ENCODE measurements at places on chromosomes 7 and 10. TPM values are rescaled to one million over a fixed set of nuclear protein-coding genes. Genes with fewer than 3 reads are reported as not detected.

Gene HTRA1
- 109 TPM for total RNA-seq

- no peaks in the 10 kb centered on the region for H3K27me3 ChIP-seq
- DNase-seq = no peak
- H3K4me1 ChIP-seq = no peaks in the 10 kb centered on the region
- H3K4me3 ChIP-seq = no peak overlapping the region
- no peak overlapping the region for H3K27ac ChIP-seq
Observed at GRCh38 chr10:113168584-113168983, 218.5 kb downstream of the TCF7L2 start.

DNA sequence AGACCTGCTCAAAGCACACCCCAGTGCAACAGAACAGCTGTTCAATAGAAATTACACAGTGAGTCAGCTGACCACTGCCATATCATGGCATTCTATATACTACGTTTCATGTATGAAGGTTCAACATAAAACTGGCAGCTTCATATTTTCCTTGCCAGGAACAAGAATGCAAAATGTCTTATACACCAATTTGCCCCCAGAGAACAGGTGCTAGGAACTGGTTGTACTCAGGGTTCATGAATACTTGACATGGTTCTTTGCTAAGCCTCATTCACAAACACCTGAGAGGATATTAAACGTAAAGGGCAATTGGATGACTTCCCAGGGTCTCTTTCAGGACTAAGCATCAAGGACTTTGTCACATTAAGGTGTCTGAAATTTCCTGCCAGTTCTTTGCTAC is 6.9 kb downstream of the MYOF start:
- H3K27ac ChIP-seq = no peak overlapping the region
- peaks cover 10% of the 10 kb centered on the region for H3K36me3 ChIP-seq
- peaks cover 54% of the 10 kb centered on the region for H3K4me1 ChIP-seq

Gene HOXA2
- total RNA-seq = 1.0 TPM

Gene HOXA4
- 0.51 TPM for total RNA-seq

DNA sequence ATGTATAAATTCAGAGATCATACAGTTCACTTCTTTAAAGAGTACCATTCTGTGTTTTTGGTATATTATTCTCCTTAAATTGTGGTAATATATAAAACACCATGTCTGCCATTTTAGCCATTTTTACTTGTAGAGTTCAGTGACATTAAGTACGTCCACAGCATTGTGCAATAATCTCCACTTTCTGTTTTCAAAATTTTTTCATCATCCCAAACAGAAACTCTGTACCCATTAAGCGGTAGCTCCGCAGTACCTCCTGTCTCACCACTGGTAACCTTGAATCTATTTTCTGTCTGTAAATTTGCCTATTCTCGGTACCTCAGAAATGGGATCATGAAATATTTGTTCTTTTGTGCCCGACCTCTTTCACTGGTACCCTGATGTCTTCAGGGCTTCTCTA is 60.3 kb downstream of the CAMK1D start:
- H3K27ac ChIP-seq = no peak overlapping the region
- no peaks in the 10 kb centered on the region for H3K4me1 ChIP-seq
- H3K36me3 ChIP-seq = no peaks in the 10 kb centered on the region
- no peaks in the 10 kb centered on the region for H3K27me3 ChIP-seq
- no peak for DNase-seq

- H3K27ac ChIP-seq = no peak overlapping the region
- no peaks in the 10 kb centered on the region for H3K27me3 ChIP-seq
- no peaks in the 10 kb centered on the region for H3K36me3 ChIP-seq
- no peak for DNase-seq
Observed at GRCh38 chr10:22640359-22640758, 74.0 kb downstream of the PIP4K2A start.

Gene GPNMB
- 177 TPM for total RNA-seq

GRCh38 chr10:5743736-5744135 is 59.1 kb downstream of the TASOR2 start:
- H3K27ac ChIP-seq = no peak overlapping the region
- peaks cover 10% of the 10 kb centered on the region for H3K36me3 ChIP-seq
- H3K4me1 ChIP-seq = no peaks in the 10 kb centered on the region
- H3K4me3 ChIP-seq = no peak overlapping the region
- no peak for DNase-seq

- no peak overlapping the region for H3K4me3 ChIP-seq
- no peaks in the 10 kb centered on the region for H3K36me3 ChIP-seq
- no peak overlapping the region for H3K27ac ChIP-seq
Observed at GRCh38 chr7:114874170-114874569, 47.7 kb upstream of the MDFIC start.

GRCh38 chr7:103499976-103500375 is 54.0 kb upstream of the SLC26A5 start:
- H3K27ac ChIP-seq = no peak overlapping the region
- H3K4me1 ChIP-seq = no peaks in the 10 kb centered on the region
- DNase-seq = no peak
- H3K27me3 ChIP-seq = no peaks in the 10 kb centered on the region
- H3K36me3 ChIP-seq = no peaks in the 10 kb centered on the region
- no peak overlapping the region for H3K4me3 ChIP-seq

Gene MGAM2
- not detected for total RNA-seq

Gene ACTL6B
- total RNA-seq = not detected

GRCh38 chr10:95441547-95441923 is 119.6 kb downstream of the SORBS1 start:
- peaks cover 5% of the 10 kb centered on the region for H3K4me1 ChIP-seq
- no peak overlapping the region for H3K4me3 ChIP-seq
- DNase-seq = no peak
- H3K27me3 ChIP-seq = no peaks in the 10 kb centered on the region
- no peaks in the 10 kb centered on the region for H3K36me3 ChIP-seq
- H3K27ac ChIP-seq = no peak overlapping the region

- H3K36me3 ChIP-seq = no peaks in the 10 kb centered on the region
- no peaks in the 10 kb centered on the region for H3K4me1 ChIP-seq
- no peak overlapping the region for H3K4me3 ChIP-seq
- H3K27me3 ChIP-seq = no peaks in the 10 kb centered on the region
Observed at GRCh38 chr7:20653636-20654035, 38.2 kb downstream of the ABCB5 start.
